Stimulated activated CD4-positive, alpha-beta T cell treated with anti-CD3 and anti-CD28 coated beads, Interleukin-1b, Interleukin-23, amount 100 ng/mL, for 4 hours (primary cell): ENCODE measurements at places on chromosomes 3 and 15.
A peak's percentile ranks its signal among the peaks of the same experiment; 100 is the strongest.

DNA sequence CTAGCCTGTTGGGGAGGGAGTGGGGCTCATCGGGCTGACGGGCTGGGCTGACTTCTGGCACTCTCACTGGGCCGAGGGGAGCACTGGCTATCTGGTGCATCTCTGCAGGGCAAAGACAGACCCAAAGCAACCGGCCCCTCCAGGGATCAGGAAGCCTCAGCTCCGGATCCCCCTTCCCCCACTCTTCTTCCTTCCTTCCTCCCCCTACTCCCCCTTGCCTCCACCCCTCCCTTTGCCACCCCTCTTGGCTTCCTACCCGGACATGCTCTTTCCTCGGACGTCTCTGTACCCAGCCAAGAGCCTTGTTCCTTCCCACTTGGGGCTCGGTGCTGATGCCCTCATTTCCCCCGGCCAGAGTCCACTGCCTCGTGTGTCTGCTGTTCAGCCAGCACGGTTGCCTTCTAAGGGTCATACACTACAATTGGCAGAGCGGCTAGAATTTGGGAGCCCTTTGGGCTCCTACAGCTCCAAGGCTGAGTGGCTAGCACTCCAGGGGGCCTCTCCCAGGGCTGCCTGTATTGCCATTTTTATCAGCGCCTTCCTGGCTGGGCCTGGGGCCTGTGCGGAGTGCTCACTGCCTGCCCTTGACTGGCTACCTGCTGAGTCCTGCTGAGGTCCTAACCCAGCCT is 10.9 kb downstream of the SEMA3F start:
- DNase-seq: no peak

DNA sequence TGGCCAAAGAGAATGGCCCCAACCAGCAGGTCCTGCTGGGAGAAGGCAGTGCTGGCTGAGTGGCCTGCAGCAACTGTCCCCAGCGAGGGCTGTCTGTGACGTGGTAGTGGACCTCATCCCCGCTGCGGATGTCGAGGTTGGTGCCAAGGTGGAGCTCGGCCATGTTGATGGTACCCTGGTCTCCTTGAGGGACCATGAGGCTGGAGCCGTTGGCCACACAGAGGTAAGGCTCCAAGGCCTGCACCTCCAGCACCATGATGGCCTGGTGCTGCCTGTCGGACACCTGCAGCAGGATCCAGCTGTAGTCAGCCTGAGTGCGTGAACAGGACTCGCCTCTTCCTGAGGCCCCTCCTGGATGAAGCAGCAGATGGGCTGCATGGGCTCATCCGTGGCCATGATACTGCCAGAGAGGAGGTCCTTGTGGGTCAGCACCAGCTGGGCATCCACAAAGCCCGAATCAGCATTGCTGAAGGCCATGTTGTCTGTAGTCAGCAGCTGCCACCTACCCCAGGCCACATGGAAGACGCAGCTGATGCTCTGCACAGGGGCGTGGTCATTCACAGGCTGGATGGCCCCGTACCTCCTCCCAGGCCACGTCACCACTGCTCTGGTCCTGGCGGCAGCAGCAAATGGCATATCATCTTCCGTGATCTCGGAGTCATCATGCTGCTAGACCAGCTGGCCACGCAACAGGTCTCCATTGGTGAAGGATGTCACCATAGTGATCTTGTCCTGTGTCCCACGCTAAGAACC is 167.5 kb downstream of the GOLGA6L4 start:
- DNase-seq: no peak

- DNase-seq: no peak
These were observed 2.6 kb downstream of the DUOXA2 start for GRCh38 chr15:45116482-45117307.

GRCh38 chr3:66904831-66905493 is 93.1 kb upstream of the KBTBD8 start:
- DNase-seq: no peak

GRCh38 chr3:179113903-179114302 is 34.3 kb upstream of the PIK3CA start:
- no peak for DNase-seq

GRCh38 chr15:41423979-41424659 is 7.2 kb downstream of the RTF1 start:
- DNase-seq: no peak

DNA sequence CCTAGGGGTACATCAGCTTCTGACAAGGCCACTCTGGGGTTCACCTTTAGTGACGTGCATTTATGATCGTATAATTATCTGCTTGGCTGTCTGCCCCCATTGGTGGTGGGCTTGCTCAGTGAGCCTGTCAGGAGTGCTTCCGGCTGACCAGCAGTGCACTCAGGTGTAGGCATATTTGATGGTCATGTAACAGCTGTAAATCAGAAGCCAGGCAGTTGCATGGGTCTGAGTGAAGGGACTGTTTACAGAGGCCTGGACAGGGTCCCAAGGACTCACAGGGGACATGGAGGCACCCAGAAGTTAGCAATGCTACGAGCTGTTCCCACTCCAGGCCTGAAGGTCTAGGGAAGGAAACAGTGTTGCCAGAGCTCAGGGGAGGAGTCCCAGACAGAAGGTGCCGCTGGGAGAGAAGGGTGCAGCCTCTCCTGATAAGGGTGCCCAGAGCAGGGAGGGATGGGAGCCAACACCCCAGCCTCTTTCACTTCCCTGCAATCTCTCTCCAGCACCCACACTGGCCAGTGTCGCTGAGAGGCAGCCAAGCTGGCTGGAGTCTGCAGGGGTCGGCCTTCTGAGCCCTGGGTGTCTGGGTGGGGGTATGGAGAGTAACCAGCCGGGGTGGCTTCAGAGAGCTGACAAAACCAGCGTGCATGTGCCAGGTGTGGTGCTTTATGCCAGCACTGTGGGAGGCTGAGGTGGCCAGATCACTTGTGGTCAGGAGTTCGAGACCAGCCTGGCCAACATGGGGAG is 61.3 kb upstream of the PRR23E start:
- DNase-seq: no peak

DNA sequence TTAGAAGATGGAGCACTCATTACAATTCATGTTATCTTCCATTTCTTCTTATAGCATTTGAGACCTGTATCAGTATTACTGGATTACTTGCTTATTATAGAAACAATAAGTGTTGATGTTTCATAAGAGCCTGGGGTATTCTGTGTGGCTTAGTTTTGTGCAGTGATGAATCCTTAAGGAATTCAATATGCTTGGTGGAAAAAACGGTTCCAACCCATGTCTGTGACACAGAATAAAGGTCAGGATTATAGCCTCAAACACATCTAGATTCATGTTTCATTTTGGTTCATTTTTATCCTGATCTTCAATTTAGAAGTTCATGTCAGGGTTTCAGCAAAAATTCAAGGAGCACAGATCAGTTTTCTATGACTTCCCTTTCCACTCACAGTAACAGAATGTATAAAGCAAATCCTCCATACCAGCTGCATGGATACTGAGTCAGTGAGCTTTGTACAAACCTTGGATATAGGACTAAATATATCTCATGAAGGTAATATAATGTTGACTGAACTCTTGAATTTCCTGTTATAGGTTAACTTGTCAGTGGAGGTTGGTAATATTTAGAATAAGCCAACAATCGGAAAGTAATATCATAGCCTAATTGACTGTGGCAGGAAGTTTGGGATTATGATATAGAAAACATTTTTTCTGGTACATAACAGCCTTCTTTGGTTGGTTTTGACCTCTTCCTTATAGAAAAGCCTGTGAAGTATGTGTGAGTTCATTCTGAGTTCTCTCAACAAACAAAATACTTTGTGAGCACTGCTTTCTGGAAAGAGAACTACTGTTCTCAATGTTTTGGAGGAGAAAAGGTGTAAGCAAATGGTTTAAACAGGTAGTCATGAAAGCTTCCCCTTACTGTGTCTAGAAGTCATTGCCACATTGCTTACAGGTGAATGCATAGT is 218.2 kb upstream of the TPM1 start:
- DNase-seq: no peak

DNA sequence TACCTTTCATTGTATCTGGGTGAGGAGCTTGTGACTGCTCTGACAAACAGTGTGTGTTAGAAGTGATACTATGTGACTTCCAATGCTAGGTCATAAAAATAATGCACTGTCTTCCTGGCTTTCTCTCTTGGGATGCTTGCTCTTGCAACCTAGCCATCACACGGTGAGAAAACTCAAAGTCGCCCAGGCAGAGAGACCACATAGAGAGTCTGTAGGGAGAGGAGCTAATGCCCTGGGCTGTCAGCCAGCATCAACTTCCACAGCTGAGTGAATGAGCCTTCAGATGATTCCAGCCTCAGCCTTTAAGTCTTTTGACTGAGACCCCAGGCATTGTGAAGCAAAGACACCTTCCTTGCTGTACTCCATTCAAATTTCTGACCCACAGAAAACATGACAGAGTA is 220.6 kb upstream of the SGO1 start:
- no peak for DNase-seq

- DNase-seq: no peak
These were observed 31.4 kb downstream of the ALS2CL start for GRCh38 chr3:46661776-46662766.

- no peak for DNase-seq
These were observed 276.3 kb downstream of the RYR3 start for GRCh38 chr15:33586786-33587697.

GRCh38 chr3:88713233-88713691 is 394.2 kb upstream of the EPHA3 start:
- DNase-seq: no peak

GRCh38 chr3:105834768-105835167 is 34.0 kb downstream of the CBLB start:
- no peak for DNase-seq

- no peak for DNase-seq
These were observed 155.5 kb upstream of the SLC24A5 start for GRCh38 chr15:47965297-47965696.

DNA sequence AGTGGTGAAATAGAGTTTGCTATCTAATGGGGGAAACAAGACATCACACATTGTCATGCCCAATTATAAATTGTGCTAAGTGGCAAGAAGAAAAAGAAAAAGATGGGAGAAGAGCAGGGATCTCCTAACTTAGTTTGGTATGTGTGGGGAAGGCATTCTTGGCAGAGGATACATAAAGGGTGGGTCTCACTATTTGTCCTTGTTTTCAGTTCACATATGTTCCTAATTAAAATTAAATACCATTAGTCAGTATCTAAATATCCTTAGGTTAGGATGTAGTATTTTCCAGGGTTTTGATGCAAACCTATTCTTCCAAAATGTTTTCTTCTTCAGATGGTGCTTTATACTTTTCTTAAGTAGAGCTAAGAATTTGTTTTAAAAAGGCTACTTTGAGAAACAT is 173.7 kb downstream of the B3GALNT1 start:
- no peak for DNase-seq

DNA sequence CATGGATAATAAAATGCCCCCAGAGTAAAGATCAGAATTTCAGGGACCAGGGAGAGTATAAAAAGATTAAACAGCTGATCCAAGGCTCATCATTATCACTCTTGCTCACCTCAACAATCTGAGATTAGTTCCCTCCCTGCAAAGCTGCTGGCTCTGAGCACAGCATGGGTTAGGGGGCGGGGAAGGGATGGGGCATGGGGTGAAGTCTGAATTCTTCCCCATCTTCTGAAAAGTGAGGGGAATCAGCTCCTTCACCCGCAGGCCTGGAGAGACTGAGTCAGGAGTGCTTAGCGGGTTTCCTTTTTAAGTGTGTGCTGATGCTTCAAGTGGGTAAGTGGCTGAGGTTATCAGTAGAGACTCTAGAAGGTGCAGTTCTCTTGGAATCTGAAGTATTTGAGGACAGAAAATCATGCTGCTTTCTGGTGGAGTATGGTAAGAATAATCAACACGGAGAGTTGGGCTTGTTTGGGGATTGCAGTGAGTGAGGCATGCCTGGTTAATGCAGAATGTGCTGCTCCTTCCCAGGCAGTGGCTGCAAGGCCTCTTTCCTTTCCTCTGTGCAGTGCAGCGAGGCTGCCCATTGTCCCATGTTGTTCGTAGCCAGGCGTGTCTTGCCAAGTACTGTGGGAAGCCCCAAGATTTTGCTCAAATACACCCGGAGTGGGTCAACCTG is 59.2 kb upstream of the TRAK1 start:
- no peak for DNase-seq

GRCh38 chr15:100005013-100005412 is 271.8 kb upstream of the LYSMD4 start:
- DNase-seq: no peak

DNA sequence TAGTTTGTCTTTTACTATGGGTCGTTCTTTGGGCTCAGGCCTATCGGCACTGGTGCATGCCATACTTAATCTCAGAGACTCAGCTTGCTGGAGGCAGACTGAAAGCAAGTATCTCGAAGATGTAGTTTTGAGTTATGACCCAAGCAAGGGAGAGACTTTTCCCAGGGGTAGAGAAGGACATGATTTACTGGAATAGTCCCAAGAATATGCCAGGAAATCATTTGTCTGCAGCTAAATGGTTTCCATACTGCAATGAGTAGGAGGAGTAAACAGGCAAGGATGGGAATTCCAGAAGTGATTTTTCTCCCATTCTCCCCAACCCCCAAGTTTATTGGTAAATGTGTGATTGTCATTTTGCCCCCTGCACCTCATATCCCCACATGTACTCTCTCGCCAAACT is 35.4 kb upstream of the LACTB start:
- no peak for DNase-seq

GRCh38 chr15:38996111-38996631 is 431.6 kb upstream of the RASGRP1 start:
- no peak for DNase-seq

- DNase-seq: no peak
These were observed 121.0 kb downstream of the GREM1 start for GRCh38 chr15:32838820-32839219.

- no peak for DNase-seq
These were observed 820 bp upstream of the HMCES start for GRCh38 chr3:129277829-129278271.

GRCh38 chr3:53161820-53162671 is 1.0 kb downstream of the PRKCD start:
- peak; percentile 45 for DNase-seq

DNA sequence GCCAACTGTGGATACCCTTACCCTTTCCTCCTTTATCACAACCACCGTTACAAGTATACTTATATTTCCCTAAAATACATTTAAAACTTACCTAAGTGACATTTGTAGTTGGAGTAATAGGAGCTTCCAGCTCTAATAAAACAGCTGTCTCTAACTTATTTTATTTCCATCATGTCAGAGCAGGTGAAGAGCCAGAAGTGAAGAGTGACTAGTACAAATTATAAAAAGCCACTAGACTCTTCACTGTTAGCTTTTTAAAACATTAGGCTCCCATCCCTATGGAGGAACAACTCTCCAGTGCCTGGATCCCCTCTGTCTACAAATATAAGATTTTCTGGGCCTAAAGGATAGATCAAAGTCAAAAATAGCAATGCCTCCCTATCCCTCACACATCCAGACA is 102.3 kb downstream of the MME start:
- DNase-seq: no peak

- DNase-seq: no peak
These were observed 8.5 kb upstream of the IREB2 start for GRCh38 chr15:78429477-78429876.
